ENCODE measurements at places on chromosomes 13 and 19. TPM values are rescaled to one million over a fixed set of nuclear protein-coding genes. Genes with fewer than 3 reads are reported as not detected.

PRTN3 gene
- total RNA-seq = 2.5 TPM

UQCRFS1 gene
- total RNA-seq = 20.5 TPM

METTL21C gene
- total RNA-seq = 2.9 TPM

CABP5 gene
- total RNA-seq = 43.1 TPM

SBSN gene
- 0.93 TPM for total RNA-seq

GJB2 gene
- total RNA-seq = 3.7 TPM

DZIP1 gene
- 64.4 TPM for total RNA-seq

IGFL2 gene
- total RNA-seq = not detected

PLK5 gene
- total RNA-seq = 0.16 TPM

KIR3DL1 gene
- total RNA-seq = 0.22 TPM

PSG2 gene
- not detected for total RNA-seq

NLRP7 gene
- total RNA-seq = not detected

NAPSA gene
- total RNA-seq = 0.44 TPM

ZNF71 gene
- total RNA-seq = 18.8 TPM

NKPD1 gene
- 0.60 TPM for total RNA-seq

MRPL54 gene
- total RNA-seq = 36.6 TPM

MUC16 gene
- 10.1 TPM for total RNA-seq

PSG4 gene
- not detected for total RNA-seq

SDHAF1 gene
- 32.9 TPM for total RNA-seq

ELSPBP1 gene
- total RNA-seq = 1.5 TPM

FBXW9 gene
- 7.8 TPM for total RNA-seq

NEK5 gene
- 2.5 TPM for total RNA-seq

ACER1 gene
- not detected for total RNA-seq

GARIN5B gene
- not detected for total RNA-seq

AKT2 gene
- 174 TPM for total RNA-seq
